ENCODE measurements at places on chromosomes 12 and 14. TPM values are rescaled to one million over a fixed set of nuclear protein-coding genes. Genes with fewer than 3 reads are reported as not detected.

IFNG-AS1 gene
- total RNA-seq = not detected

KCNC2 gene
- total RNA-seq = not detected

TPH2 gene
- not detected for total RNA-seq

FAM186B gene
- 0.15 TPM for total RNA-seq

GUCY2C gene
- total RNA-seq = not detected

HELB gene
- total RNA-seq = 1.5 TPM

RTL1 gene
- total RNA-seq = 0.26 TPM

SUSD6 gene
- 6.7 TPM for total RNA-seq

MUCL1 gene
- not detected for total RNA-seq

TIGAR gene
- total RNA-seq = 38.4 TPM

NGB gene
- total RNA-seq = not detected

GALNT9 gene
- total RNA-seq = 4.4 TPM

MEG3 gene
- 65.6 TPM for total RNA-seq

SMOC1 gene
- 19.6 TPM for total RNA-seq

NTS gene
- total RNA-seq = 57.2 TPM

Data from A549 treated with CORT108297 at 1 μM for 4 hours (cell line).